ENCODE measurements at places on chromosomes 6 and 20.

GRCh38 chr20:54108326-54108642 is 37.9 kb upstream of the BCAS1 start:
- no peak for DNase-seq

GRCh38 chr6:25165177-25165576 is 114.0 kb upstream of the CARMIL1 start:
- DNase-seq = no peak

- DNase-seq = no peak
Measured at GRCh38 chr6:109031416-109031815, 63.2 kb downstream of the SESN1 start.

DNA sequence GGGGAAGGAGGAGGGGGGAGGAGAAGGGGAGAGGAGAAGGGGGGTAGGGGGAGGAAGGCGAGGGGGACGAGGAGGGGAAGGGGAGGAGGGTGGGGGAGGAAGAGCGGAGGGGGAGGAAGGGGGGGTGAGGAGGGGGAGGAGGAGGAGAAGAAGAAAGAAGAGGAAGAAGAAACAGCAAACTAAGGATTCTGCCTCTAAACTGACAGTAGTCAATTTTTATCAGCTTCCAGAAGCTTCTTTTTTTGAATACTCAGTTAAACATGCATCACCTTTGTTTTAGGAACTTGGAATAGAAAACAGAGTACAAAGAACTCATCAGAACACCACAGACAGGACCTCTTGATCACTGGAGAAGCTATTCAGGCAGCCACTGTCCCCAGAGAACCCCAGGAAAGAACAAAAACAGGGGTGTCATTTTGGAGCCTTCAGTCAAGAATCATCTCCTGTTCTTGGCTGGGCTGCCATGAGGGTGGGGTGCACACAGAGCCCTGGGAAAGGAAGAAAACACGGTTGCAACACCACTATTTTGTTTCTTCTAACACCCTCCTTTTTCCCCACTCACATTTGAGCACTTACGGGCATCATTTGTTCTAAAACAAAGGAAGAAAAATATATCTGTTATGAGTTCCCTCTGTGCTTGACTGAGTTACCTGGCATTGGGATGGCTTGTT is 67.4 kb downstream of the TMEM170B start:
- no peak for DNase-seq

DNA sequence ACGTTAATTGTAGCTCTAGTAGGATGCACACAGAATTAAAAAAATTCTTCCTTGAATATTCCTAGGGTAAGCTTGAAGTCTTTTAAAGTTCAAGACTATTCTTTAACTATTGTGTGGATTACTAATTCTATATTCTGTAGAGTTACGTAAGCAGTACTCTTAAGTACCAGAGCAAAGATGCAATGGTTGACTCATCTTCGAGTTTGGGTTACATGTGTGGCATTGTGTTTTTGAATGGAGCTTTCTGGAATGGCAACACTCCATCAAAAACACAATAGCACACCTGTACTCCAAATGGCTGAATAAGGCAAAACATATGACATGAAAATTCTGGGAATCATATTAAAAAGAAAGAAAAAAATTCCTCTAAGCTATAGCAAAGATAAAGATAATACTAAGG is 33.5 kb upstream of the CEP162 start:
- no peak for DNase-seq

DNA sequence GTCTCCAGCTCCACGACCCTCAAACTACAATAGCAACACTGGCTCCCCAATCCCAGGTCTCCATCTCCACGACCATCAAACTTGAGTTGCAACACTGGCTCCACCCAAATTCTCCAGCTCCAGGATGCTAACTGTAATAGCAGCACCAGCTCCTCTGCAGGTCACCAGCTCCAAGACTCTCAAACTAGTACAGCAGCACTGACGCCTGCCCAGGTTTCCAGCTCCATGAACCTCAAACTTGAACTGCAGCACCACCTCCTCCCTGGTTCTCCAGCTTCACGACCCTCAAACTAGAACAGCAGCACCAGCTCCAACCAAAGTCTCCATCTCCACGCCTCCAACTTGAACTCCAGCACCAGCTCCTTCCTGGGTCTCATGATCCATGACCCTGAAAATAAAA is 353.8 kb downstream of the PREX1 start:
- DNase-seq = no peak

DNA sequence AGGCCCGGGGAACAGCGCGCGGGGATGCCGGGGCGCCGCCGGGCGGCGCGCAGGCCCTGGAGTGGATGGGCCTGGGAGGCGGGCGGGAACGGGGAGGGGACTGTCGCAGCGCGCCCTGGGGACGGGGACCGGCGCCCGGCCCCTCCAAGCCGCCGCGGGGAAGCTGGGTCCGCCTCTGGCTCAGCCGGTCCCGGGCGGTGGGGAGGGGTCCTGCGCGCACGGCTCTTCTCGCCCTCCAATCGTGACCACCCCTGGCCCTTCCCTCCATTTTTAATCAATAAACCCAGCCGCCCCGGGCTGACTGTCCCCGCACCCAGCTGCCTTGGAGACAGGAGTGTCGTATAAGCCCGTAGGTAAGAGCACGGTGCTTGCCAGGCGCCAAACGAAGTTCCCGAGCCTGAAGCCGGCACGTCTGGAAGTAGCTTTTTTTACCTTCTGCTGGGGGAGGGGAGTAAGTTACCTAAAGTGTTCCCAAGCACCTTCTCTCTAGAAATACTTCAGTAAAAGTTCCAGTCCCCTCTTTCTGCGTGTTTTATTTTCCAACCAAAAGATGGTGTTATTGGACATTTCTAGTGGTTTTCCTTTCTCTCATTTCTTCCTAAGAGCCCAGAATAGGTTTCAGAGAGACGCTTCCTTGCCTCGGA is 780 bp upstream of the TAF4 start:
- DNase-seq = peak; percentile 77

DNA sequence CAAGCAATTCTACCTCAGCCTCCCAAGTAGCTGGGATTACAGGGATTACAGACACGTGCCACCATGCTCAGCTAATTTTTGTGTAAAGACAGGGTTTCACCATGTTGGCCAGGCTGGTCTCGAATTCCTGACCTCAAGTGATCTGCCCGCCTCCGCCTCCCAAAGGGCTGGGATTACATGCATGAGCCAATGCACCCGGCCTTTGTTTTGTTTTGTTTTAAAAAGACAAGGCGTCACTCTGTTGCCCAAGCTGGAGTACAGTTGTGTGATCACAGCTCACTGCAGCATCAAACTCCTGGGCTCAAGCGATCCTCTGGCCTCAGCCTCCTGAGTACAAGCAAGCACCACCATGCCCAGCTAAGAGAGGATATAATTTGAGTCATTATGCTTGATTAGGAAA is 5.4 kb downstream of the SERINC3 start:
- DNase-seq = no peak

DNA sequence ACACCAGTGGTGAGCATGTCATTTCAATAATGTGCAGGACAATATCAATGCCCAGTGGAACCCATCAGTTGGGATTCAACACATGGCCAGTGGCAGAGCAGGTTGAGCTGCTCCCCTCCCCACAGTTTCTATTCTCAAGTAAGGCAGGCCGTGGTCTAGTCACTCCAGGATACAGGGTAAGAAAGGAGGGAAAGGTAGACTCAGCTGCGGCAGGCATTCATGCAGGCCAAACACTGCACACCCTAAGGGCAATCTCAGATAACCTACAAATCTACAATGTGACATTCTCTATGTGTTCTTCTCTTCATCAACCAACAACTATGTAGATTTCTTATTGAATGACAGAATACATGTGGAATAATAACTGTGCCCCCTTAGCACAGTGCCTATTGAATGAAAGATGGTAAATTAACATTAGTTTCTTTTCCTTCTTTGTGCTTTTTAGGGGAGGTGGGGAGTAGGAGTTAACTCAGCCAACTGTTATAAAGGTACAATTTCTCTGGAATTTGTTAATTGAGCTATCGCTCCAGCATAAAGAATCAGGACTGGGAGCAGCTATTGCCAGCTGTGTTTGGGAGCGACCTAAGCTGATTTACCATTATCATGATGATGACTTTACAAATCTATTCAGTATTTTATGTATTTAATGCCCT is 89.7 kb downstream of the FAM50B start:
- no peak for DNase-seq

DNA sequence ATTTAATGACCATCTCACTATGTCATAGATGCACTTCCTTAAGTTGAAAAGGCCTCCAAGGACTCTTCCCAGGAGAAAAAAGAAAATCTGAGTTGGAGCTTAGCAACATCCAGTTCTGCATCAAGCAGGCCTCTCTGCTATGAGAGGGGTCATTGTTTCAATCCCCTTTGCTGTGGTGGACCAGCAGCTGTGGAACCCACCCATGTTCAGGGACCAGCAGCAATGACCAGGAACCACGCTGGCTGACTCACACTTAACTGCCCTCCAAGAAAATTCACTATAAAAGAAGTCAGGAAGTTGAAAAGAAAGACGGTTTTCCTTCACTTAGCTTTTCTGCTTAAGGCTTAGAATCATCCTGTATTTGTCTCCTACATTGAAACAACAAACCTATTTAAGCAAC is 1062.4 kb upstream of the FLRT3 start:
- DNase-seq = no peak

GRCh38 chr6:18491308-18492045 is 104.3 kb downstream of the RNF144B start:
- DNase-seq = no peak

GRCh38 chr20:4546786-4547185 is 174.9 kb upstream of the PRND start:
- no peak for DNase-seq

DNA sequence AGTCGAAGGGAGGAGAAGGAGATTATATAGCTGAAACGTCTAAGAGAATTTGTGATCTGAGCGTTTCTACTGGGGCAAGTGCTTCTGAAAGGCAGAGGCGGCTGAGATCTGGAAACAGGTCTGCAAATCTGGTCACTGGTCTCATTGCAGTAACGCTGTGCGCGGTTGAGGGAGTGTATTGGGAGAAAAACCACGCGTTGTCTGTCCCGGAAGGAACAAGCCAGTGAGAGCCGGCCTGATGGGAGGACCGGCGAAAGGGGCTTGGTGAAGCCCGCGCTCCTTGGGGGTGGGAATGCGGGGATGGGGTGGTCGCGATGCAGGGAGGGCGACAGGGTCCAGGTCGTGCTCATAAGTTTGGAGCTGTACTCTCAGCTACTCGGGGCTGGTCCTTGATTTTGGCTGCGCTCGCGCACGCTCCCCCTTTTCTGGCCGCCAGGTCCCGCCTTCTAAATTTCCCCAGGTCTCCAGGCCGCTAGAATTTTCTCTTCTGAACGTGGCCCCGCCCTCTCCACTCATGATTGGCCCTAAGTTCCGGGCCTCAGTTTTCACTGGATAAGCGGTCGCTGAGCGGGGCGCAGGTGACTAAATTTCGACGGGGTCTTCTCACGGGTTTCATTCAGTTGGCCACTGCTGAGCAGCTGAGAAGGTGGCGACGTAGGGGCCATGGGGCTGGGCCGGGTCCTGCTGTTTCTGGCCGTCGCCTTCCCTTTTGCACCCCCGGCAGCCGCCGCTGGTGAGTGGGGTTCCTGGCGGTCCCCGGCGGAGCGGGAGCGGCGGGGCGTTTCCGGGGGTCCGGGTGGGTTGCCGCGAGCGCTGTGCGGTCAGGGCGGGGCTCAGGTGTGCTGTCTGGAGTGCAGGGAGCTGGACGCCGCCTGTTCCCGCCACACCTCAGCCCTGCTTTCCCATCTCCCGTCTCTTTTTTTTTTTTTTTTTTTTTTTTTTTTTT is at the start of gene MICB:
Gene MICB, plus strand, starts transcription at position 615 of the 946 bp plus-strand sequence. Its CDS starts 49 bp downstream, at position 664.
- no peak for DNase-seq

GRCh38 chr20:38201356-38201755 is 36.3 kb upstream of the TGM2 start:
- DNase-seq = peak; percentile 82

All from chondrocyte (in vitro differentiated cells).